ENCODE measurements at places on chromosomes 3 and 15.

- DNase-seq = peak; percentile 22
These were observed 22.6 kb upstream of the LIMD1 start for GRCh38 chr3:45571969-45572368.

GRCh38 chr15:100054539-100054938, 287.2 kb downstream of the ADAMTS17 start:
- DNase-seq = no peak

- DNase-seq = no peak
These were observed 364.7 kb downstream of the FHIT start for GRCh38 chr3:60886518-60886917.

DNA sequence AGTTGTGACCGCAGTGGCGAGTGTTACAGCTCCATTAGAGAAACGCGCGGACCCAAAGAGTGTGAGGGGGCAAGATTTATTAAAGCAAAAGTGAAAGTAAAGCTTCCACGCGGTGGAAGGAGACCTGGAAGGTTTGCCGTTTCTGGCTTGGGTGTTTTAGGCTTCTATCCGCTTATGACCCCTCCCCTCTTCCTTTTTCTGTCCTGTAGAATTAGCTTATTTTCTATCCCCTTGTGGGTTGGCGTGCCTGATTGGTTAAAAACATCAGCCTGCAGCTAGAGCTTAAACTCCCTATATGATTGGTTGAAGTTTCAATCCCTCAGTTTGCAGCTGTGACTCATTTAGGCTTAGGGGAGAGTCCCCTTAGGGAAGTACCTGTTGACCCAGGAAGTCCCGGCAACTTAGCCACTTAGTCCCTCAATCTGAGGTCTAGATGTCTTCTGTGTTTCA, 39.6 kb downstream of the C3orf38 start:
- no peak for DNase-seq

GRCh38 chr3:78832785-78833204, 935.0 kb downstream of the ROBO1 start:
- DNase-seq = peak; percentile 22

- no peak for DNase-seq
These were observed 221.8 kb downstream of the ZIC1 start for GRCh38 chr3:147630921-147631415.

GRCh38 chr15:36886701-36887100, 213.6 kb downstream of the MEIS2 start:
- no peak for DNase-seq

- peak; percentile 13 for DNase-seq
These were observed 167.1 kb downstream of the NEK11 start for GRCh38 chr3:131193641-131194238.

DNA sequence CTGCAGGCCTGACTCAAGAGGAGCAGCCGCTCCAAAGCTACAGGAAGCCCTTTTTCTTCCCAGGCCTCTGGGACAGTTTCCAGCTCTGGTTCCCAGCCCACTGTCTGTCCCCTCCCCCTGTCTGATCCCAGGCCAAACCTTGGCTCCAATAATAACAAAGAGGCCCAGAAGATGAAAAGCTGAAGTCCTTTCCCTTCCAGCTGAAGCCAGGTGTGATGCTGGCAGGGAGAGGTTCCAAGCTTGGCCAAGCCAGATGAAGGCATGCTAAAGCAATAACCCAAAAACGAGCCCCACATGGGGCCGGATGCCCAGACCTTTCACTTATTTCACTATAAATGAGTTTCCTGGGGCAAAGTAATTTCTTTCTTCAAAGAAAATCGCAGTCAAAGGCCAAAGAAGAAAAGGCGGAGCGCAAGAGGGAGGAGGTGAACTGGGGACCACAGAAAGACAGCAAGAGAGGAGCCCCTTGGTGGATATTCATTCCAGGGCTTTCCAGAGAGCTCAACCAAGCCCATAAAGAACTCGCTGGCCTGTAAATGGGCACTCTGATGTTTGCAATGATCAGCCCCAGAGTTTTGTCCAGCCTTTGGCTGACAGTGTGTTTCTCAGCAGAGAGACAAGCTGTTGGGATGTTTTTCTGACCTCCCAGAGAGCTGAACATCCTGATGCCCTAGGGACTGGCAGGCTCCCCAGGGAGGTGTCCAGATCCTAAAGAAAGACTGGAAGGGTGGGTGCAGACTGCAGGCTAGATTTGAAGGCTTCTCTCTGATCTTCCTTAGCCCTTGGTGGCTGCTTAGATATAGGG, 157.6 kb downstream of the UACA start:
- peak; percentile 76 for DNase-seq

DNA sequence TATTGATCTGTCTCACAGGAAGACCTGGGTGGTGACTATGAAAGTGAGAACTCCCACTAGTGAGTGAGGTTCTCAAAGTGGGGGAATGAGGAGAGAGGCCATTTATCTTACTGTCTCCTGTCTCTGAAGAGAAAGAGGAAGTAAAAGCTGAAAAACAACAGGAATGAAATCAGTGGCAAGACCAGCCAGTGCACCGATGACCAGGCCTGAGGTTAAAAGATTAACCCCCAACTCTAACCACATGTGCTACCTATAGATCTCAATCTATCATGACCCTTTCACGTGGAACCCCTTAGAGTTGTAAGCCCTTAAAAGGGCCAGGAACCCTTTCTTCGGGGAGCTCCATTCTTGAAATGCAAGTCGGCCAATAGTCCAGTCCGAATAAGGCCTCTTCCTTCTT, 239.3 kb upstream of the CNTN6 start:
- DNase-seq = no peak

- peak; percentile 36 for DNase-seq
These were observed 11.3 kb upstream of the RPL39L start for GRCh38 chr3:187150599-187150998.

GRCh38 chr15:75810874-75811498, 32.3 kb upstream of the UBE2Q2 start:
- DNase-seq = no peak

DNA sequence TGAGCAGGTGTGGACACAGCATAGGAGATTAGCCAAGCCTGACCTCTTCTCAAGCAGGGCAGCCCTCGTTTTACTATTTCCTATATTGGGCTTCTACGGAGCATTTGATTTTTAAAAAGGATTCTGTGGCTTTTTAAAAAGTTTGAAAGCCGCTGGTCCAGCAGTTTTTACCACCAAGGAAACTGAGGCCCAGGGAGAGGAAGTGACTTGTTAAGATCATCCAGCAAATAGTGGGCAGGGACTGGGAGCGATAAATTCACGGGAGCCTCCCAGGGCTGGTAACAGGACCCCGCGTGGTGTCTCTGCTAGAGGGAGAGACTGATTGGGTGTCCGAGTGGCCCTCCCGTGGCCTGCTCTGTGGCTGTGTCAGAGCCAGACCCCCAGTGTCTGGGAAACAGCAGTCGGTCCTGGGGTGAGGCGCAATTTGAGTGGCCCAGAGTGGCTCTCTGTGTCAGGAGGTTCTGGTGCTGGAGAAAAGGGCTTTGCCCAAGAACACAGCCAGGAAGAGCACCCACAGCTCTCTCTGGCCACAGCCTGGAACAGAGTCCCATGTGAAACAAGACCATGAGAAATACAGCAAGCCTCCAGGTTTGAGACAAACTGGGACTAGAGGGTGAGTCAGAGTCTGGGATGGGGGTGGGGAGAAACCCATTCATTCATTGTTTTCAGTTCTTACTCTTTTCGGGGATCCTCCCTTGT, 4.2 kb downstream of the FURIN start:
- DNase-seq = peak; percentile 53

GRCh38 chr15:98000249-98001203, 40.0 kb downstream of the ARRDC4 start:
- DNase-seq = no peak

DNA sequence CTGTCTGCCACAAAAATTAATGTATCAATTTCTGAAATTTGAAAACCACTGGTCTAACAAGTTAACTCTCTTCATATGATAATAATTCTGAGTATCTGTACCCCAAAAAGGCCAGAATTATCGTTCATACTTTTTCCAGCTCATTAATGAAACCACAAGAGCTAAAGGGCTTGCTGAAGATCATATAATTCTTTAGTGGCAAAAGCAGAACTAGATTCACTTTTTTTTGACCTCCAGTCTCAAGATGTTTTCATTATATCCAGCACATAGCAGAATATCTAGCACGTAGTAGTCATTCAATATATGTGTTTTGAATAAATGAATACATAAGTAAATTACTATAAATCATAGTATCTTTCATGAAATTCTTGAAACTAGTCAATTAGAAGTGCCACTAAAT, 246.7 kb upstream of the KCNH8 start:
- no peak for DNase-seq

- DNase-seq = no peak
These were observed 202.5 kb upstream of the TLE3 start for GRCh38 chr15:70299931-70300869.

Data from HT-29 (cell line).